Adipocyte (in vitro differentiated cells): ENCODE measurements at places on chromosomes 11 and 22.

DNA sequence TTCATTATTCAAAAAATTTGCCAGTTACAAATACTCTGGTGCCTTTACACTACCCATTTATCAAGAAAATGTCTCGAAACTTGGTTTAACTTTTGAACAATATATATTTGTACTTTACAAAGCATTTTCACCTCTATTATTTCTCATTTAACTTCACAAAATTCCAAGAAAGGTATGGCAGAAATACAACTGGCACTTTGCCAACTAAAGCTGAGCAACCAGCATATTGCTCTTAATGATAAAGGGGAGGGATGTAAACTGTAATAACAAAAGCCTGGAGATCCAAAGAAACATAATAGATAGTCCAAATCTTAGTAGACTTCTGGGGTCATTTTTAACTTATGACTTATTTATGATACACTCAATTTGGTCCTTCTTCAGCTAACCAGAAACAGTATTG, 7.7 kb downstream of the PITPNB start:
- no peak for DNase-seq

- DNase-seq: no peak
Observed at GRCh38 chr11:101342307-101342706, 212.7 kb upstream of the PGR start.

DNA sequence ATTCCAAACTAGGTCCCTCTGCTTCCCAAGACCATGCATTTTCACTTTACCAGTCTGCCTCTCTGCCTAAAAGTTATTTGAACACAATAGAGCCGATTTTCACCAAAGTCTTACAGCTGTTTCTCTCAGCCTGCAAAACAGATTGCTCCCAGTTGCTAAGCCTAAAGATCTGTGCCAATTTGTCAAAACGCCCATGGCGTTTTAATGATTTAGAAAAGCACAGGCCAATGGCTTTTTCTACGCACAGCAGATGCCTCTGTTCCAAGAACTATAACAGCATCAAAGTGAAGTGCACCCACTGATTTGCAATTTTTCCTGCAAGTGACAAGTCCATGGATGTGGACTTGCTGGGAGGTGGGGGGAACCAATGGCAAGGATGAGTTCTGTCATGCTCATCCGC, 173.9 kb upstream of the SYN3 start:
- no peak for DNase-seq

- DNase-seq: peak; percentile 58
Observed at GRCh38 chr11:95544095-95544856, 245.3 kb downstream of the FAM76B start.

DNA sequence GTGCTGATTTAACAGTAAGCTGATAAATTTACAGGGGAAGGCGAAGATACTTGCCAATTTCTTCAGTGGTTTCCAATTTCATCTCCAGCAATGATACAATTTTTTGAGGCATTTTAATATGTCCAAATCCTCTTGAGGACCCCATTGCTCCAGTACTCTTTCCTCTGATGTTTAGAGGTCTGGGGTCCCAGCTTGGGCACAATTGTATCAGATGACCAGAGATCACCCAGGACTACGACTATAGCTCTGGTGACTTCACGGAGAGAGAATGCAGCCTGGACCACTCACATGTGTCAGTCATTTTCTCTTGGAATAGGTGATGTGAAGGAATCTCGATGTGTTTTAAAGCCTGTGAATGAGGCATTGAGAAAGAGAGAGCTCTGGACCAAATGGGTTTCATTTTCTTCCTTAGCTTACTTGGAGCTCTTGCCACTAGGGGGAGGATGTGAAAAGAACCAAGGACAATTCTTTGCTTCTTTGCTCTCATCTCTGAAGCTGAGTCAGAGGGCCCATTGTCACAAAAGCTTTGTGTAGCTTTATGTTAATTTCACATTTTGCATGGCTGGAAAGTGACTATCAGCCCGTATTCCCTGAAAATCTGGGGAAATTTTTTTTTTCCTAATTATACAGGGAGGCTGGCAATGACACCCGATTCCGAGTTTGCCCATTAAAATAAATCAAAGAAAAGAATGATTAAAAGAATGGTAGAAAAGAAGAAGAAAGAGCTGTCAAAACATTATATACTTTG, 6.7 kb upstream of the CCDC90B start:
- DNase-seq: peak; percentile 90

- DNase-seq: no peak
Observed at GRCh38 chr11:95387325-95387724, 156.3 kb upstream of the SESN3 start.

GRCh38 chr22:22717664-22718063, 73.2 kb downstream of the GGTLC2 start:
- no peak for DNase-seq

DNA sequence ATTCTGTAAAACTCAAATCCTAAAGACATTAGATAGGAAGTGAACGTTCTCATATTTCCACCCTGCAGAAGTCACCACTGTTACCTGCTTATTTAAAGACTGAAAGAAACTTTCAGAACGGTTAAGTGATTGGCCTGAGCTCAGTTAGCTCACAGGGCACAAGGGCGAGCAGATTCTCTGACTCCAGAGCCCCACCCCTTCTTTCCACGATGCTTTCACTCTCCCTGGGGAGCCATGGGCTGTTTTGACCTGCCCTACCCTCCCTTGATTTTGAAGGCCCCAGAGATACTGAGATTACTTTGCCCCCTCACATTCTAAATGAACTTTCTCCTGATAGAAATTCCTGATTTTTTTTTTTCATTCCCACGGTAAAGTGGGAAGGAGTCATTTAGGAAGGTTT, 33.9 kb downstream of the ARHGAP1 start:
- no peak for DNase-seq

DNA sequence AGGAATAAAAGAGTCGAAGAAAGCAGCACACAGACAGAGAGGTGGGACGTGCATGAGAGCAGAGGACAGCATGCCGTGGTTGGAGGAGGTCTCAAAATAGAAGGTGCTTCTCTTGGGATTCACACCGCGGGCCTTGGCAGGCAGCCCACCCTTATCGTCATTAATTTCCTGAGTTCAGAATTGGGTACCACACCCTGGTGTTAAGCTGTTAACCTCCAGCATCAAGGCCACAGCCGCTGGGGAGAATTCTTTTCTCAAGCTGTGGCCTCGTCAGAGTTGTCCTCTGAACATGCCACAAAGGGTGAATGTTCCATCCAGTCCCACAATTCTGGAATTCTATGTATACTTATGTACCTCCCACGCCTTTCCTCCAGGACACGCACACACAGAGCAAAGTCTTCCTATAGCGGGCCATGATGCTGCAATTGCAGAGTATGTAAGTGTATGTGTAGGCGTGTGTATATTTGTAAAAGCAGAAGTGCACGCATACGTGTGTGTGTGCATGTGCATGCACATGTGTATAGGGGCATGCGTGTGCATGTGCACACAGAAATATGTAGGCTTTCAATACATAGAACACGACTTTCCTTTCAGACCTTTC, 39.0 kb downstream of the ADAMTS8 start:
- no peak for DNase-seq

DNA sequence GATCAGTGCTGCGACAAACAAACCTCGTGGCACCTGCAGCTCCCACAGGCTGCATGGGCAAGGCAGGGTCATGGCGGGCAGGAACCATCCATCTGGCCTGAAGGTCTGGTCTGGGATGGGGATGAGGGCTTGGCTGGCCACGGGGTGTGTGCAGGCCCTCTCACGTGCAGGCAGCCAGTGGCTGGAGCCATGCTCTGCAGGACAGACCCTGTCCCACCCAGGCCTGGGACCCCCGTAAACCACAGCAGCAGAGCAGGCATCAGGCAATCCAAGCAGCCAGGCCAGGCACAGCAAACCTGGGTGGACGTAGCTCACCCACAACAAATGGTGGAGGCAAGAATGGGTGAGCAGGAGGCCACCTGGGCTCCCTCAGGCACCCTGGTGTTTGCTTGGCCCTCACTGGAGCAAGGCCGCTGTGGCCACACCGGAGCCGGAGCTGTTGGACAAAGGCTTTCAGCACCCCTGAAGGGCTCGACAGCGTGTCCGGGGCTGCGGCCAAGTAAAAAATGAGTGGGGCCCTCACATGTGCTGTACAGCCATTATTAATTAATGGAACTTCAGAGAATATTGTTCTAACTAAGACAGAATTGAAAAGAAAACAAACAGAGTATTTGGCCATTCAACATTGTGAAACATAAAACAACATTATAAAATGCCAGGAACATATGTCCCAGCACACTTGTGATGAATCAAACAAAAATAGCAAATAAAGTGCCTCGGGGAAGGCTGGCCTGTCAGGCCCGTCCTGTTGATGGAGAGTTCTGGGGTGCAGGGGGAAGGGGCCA, 24.0 kb upstream of the GNB1L start:
- DNase-seq: peak; percentile 89
